ENCODE measurements at places on chromosomes 2 and 18.

DNA sequence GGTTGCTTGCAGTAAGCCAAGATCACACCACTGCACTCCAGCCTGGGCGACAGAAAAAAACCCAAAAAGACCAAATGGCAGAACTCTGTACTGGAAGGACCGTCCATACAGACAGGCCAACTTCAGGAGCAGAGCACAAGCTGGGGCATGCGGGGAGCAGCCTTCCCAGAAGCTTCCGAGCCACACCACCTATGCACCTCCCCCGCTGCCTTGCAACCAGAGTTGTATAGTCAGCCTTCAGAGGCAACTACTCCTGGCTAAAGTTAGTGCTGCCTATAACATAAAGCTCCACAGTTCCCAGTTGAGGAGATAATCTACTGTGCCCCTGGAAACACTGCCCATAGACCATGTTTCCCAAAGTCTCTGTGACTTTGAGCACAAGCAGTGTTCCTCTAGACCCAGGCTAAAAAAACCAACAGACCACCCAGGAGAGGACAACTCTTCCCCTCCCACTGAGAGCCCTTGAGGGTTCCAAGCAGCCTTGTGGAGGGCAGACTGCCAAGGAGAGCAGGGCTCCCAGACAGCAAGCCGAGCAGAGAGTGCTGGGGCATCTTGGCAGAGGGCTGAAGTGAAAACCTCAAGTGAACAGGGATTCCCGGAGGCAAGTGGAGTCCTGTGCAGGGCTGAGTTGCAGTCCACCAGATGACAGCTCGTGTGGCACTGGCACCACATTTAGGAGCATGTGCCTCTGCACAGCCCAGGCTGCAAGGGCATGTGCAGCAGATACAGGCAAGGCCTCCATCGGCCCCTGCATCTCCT is 6.8 kb downstream of the SFT2D3 start:
- DNase-seq, result no peak

DNA sequence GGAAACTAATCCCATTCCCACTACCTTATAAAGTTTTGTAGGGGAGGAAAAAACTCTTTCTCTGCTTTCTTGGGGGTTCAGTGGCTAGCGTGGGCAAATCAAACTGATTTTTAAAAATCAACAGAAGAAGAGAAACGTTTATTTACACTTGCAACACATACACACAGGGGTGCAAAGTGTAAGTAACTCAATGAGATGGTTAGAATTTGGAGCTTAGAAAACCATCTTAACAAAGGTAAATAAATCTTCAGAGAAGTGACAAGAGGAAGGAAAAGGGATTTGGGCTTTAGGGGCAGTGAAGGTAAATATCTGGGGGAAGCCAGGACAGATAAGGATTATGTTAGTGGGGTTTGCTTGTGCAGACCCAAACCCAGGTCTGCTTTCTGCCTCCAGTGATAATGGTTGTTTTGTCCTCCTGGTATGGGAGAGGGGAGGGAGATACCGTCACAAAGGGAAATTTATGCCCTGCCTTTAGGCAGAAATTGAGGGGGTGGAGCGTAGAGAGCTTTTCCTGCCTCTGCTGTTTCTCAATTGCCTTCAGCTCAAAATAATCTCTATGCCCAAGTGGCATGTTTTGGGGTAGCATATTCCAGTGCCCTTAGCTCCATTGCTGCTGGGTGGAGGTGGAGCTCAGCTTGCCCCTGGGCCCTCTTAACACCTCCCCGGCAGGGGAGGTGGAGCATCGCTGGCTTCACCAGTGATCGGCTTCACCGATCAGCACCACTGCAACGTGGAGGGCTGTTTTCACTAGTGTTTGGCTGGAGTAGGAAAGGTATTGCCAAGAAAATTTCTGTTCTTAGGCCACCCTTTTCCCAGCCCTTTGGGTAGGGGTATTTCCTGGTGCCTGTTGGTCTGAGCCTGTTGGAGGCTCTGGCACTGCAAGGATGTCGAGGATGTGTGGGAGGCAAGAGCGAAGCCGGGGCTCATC is 92.2 kb downstream of the TEX51 start:
- DNase-seq, result no peak

GRCh38 chr2:30608643-30609042 is 161.6 kb downstream of the LCLAT1 start:
- DNase-seq, result no peak

DNA sequence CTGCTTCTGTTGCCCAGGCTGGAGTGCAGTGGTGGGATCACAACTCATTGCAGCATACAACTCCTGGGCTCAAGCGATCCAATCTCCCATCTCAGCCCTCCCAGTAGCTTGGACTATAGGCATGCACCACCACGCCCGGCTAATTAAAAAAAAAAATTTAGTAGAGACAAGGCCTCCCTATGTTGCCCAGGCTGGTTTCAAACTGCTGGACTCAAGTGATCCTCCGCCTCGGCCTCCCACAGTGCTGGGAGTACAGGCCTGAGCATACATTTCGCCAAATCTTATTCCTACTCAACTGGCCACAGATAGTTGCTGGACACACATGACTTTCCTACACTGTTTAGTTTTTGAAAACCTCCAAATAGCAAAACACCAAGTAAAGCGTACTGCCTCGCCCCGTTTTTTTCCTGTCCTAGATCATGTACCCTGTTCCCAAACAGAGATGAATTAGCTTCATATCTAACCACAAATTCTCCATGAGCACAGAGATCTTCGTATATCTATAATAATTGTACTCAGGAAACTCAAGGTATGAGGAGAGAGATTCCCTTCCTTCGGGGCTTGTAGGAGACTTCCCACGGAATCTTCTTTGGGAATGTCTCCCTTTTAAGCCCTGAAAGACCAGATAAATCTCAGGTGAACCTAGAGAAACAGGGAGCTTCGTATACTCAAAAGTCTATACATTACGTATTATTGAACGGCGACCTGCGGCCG is 598 bp upstream of the C2orf69 start:
- no peak for DNase-seq

DNA sequence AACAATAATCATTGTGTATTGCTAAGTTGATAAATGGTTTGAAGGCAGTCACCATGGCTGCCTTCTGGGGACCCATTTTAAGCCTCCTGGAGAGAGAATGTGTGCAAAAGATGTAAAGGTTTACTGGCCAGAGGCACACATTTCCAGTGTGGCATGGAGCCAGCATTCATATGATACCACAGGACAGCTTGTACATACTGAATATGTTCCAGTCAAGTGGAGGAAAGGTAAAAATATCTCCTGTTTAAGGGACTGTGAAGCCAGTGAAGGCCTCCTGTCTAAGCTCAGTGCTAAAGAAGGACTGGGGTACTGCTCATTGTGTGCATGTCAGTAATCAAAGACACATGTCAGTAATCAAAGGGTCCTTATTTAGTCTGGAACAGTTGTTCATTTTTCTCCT is 119.2 kb downstream of the BABAM2 start:
- DNase-seq, result no peak

GRCh38 chr2:96957244-96957643 is 29.1 kb downstream of the FAM178B start:
- DNase-seq, result no peak

GRCh38 chr2:41998186-41999127 is 49.4 kb upstream of the PKDCC start:
- DNase-seq, result no peak

- DNase-seq, result no peak
Measured at GRCh38 chr18:8607776-8608742, 1.2 kb upstream of the RAB12 start.
